H54 (cell line): ENCODE measurements at places on chromosomes 2 and 18.

DNA sequence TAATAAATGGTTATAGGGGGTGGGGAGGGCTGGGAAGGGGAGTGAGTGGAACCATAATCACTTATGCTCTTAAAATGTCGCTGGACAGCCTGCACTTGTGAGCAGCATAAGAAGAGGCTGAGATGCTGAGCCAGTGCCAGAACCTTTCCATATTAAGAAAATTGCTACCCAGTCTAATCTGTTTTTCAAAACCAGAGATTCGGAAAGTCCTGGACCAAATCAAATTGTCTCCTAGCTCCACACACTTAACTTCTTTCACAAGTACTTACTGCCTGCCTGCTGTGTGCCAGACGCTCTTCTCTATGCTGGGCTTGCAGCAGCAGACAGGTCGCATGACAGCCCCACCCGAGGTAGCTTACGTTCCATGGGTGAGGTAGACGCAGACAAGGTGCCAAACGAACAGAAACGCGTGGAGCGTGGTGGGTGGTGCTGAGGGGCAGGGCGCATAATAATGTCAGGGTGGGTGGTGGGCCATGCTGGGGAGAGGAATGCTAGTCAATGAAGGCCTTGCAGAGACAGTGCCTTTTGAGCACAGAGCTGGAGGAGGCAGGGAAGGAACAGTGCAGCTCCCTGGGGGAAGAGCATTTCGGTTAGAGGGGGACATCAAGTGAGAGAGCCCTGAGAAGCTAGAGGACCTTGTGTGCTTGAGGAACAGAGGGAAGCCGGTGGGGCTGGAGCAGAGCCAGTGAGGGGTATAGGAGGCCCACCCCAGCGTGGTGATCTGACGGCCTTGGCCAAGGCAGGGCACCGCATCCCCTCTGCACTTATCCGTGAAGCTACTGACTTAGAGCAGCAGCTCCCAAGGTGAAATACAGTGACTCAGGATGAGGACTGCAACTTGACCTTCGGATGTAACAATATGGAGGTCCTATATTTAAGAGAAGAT, 123.5 kb upstream of the DAPL1 start:
- no peak for DNase-seq

DNA sequence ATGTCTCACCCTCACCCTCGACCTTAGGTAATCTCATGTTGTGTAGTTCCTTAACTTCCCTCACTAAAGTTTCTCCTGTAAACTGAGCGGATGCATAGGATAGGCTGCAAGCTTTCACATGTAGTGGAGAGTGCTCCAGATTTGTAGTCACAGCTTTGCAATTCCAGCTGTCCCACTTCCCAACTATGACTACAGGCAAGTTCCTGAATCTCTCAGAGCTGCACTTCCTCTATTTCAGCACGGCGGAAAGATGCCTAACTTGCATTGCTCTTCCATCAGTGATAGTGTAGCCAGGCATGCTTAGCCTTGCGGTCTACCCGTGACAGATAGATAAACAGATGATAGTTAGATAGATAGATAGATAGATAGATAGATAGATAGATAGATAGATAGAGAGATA, 183.1 kb upstream of the CCDC68 start:
- no peak for DNase-seq

DNA sequence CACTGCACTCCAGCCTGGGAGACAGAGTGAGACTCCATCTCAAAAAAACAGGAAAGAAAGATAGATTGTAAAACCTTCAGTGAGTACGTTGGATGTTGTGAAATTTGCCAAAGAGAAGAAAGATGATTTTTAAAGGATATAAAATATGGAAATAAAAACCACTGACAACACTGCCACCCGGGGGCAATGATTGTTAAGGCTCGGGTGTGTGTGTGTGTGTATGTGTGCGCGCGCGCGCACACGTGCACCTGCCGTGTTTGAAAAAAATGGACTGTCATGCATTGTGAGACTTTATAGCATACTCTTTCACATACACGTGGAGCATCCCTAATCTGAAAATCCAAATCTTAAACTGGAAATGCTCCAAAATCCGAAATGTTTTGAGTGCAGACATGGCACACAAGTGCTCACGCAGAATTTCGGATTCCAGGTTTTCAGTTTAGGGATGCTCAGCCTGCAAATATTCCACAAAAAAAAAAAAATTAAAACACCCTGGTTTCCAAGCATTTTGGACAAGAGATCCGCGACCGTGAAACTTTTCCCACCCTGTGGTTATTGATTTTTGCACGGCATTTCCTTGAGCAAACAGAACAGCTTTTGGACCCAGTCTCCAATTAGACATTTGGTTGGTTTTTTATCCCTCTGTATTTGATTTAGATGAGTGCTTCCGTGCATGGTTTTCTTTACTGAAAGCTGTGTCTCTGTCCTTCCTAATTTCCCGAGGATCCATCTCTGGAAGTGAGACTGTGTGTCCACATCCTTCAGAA, 269.2 kb downstream of the AGAP1 start:
- no peak for DNase-seq

DNA sequence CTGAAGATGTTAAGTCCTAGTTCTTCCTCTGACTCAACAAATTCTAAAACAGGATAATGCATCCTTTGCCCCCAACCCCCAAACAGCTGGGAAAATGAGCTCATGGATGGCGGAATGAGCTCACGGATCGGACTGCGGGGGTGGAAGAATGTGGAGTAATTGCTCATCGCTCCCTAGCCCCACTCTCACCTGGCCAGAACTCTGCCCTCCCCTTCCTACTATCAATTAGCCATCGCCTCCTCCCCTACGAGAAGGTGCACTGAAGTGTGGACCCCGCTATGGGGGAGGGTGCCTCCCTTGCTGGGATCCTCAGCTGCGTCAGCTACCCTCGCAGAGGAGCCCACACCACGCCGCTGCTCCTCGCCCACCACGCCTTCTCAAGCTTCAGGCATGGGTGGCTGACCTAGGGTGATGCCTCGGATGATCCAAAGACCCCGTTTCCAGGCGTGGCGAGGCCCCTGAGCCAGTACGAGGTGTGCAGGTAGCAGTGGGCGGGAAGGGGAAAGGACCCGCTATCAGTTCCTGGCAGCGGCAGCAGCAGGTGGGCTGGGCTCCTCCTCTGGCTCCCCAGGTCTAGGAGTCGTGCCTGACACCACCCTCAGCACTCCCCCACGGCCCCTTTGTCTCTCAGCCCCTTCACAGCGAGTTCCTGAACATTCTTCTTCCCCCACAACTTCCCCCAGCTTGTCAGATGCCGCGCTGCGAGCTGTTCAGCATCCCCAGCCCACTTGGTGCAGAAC, 82.1 kb upstream of the POMC start:
- no peak for DNase-seq
